ENCODE measurements at places on chromosomes 2 and 18.

DNA sequence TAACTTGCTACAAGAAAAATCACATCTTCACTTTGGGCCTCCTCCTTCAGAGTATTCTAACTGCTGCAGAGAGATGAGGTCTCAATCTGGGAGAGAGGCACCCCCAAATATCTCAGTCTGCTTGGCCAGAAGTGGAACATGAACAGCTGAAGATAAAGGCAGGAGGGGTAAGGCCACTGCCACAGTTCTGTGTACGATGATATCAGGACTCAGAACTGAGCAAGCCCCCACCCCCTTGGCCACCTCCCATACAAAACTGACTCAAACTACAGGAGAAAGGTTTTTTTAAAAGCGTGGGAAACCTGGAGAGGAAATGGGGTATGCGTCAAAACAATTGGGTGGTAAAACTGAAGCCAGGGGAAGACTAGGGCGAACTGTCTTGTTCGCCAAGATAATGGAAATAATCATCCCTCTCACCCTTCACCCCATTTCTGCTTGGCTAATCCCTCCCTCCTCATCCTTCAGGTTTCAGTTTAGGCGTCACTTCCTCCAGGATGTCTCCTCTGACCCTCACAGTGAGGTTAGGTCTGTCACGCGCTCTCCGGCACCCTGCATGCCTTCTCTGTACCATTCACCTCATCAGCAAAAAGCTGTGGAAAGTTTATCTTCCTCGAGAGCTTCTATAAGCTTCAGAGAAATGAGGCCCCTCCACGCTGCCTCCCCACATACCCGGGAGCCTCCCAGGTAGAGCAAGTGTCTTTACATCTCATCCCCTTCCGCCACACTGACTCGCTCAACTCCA is 64.4 kb downstream of the SFXN5 start:
- no peak overlapping the region for H3K4me3 ChIP-seq
- no peaks in the 10 kb centered on the region for H3K4me1 ChIP-seq
- H3K36me3 ChIP-seq, result no peaks in the 10 kb centered on the region

GRCh38 chr2:164934401-164935117 is 20.8 kb downstream of the SLC38A11 start:
- H3K4me3 ChIP-seq, result no peak overlapping the region
- no peak overlapping the region for H3K27ac ChIP-seq
- no peaks in the 10 kb centered on the region for H3K36me3 ChIP-seq

DNA sequence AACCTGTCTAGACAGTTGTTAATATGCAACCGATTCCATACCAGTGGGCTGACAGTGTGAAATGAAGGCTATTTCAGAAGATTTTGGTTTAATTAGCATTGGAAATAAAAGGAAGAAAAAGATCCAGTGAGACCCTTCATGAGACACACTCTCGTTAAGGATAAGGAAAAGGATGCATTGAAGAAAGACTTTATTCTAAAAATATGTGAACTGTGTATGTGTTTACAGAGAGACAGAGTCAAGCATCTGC is 2.1 kb downstream of the KLF7 start:
- H3K27ac ChIP-seq, result peak overlapping the region; percentile 100
- H3K27me3 ChIP-seq, result no peaks in the 10 kb centered on the region
- no peak for DNase-seq
- no peaks in the 10 kb centered on the region for H3K36me3 ChIP-seq
- peaks cover 15% of the 10 kb centered on the region for H3K4me1 ChIP-seq

DNA sequence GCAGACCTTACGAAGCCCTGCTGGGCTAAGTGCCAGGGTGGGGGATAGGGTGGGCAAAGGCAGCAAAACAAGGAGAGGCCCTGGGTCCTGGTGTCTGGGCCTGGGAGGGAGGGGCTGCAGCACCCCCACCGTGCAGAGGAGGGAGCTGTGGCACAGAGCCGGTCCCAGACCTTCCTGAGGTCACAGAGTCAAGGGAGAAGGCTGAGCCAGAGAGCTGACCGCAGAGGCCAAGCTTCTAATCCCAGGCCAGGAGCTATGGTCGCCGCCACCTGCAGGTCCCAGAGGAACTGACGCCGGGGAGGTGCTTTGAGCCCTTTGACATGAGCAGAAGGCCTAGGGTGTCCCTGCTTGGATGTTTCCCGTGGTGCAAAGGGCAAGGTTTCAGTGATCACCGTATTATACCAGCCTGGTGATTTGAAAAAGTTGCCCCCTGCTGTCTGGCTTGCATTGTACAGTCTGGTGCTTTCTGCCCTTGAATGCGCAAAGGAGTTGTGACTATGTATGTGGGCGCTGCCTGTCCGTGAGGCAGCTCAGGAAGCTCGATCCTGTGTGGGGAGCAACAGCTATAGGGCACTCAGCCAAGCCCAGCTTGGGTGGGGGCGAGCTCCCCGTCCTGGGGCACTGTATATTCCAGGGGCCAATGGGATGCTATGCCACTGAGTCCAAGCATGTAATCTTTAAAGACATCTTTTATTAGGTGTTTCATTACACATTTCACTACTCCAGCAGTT is 44.3 kb downstream of the EDAR start:
- H3K4me1 ChIP-seq, result no peaks in the 10 kb centered on the region
- no peak overlapping the region for H3K4me3 ChIP-seq
- no peaks in the 10 kb centered on the region for H3K27me3 ChIP-seq
- no peaks in the 10 kb centered on the region for H3K36me3 ChIP-seq
- DNase-seq, result no peak
- no peak overlapping the region for H3K27ac ChIP-seq

- no peaks in the 10 kb centered on the region for H3K27me3 ChIP-seq
- DNase-seq, result no peak
Measured at GRCh38 chr18:56315363-56315762, 323.0 kb downstream of the TXNL1 start.

DNA sequence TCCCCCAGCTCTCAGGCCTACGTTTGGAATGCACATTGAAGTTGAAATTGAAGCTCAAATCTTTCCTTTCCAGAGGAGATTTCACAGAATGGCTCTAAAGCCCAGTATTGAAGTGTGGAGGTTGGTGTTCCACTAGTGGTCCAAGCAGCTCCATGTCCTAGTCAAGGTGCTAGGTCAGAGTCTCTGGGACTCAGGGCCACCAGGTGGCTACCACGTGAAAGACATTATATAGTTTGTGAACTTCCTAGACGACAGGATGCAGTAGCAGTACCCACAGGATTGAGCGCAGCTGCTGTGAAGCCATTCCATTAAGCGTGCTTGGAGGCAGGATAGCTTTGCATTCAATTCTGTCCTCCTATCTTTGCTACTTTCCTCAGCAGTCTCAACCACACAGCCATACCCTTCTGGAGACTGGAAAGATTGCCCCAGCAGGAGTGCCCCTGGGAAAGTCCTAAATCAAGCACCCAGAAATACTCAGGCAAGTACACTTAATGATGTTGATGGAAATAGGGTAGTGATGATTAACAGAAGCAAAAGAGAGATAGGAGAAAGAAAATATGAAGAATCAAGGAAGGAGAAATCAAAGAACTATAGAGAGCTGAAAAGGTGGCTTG is 4.7 kb upstream of the TGFA start:
- H3K27me3 ChIP-seq, result no peaks in the 10 kb centered on the region
- DNase-seq, result no peak
- no peaks in the 10 kb centered on the region for H3K36me3 ChIP-seq
- no peak overlapping the region for H3K27ac ChIP-seq

- H3K4me1 ChIP-seq, result no peaks in the 10 kb centered on the region
- H3K27me3 ChIP-seq, result no peaks in the 10 kb centered on the region
- H3K36me3 ChIP-seq, result no peaks in the 10 kb centered on the region
Measured at GRCh38 chr2:68158134-68158447, 403 bp downstream of the PNO1 start.

DNA sequence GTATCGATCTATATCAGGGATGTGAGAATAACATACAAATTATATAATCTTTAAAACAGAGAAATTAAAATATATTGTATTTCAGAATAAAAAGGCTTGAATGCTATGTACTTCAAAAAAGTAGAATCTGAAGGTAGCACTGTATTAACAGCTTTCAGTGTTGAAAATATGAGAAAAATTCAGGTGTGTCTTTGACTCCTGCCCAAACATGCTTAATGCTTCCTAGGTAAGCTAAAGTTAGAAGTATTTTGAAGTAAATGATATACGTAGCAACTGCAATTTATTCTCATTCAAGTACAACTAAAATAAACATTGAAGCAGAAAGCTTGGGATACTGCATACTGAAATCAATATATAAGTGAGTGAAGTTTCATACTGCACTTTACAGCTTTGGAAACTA is 1082.0 kb upstream of the ACVR2A start:
- H3K27me3 ChIP-seq, result no peaks in the 10 kb centered on the region
- H3K27ac ChIP-seq, result peak overlapping the region; percentile 19
- H3K36me3 ChIP-seq, result no peaks in the 10 kb centered on the region
- H3K4me1 ChIP-seq, result no peaks in the 10 kb centered on the region
- DNase-seq, result no peak

GRCh38 chr2:85255456-85255812 is 72.4 kb downstream of the TGOLN2 start:
- no peaks in the 10 kb centered on the region for H3K36me3 ChIP-seq
- peak overlapping the region; percentile 97 for H3K27ac ChIP-seq
- H3K27me3 ChIP-seq, result no peaks in the 10 kb centered on the region
- H3K4me1 ChIP-seq, result peaks cover 46% of the 10 kb centered on the region

DNA sequence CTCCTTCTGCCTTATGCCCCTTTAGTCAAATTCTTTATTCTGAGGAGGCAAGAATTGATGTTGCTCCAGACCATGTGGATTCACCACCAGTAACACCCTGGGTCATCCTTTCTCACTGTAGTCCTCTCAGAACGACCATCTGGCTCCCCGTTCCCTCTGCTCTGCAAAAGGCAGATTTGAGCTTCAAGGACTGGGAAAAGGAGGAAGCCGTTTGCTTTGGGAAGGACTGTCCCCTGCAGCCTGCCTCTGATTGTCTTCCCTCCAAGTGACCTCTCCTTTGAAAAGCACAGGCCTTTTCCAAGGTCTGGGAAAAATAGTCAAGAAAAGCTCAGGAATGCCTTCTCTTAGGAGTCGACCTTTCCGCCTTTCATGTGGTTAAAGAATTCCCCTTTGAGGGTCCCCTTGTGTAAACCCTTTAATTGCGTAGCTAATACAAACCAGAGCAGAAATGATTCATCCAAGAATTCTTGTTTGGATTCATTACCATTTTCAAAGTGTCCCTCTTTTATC is 130.1 kb upstream of the COPS8 start:
- H3K4me3 ChIP-seq, result no peak overlapping the region
- H3K36me3 ChIP-seq, result no peaks in the 10 kb centered on the region
- H3K27ac ChIP-seq, result no peak overlapping the region

DNA sequence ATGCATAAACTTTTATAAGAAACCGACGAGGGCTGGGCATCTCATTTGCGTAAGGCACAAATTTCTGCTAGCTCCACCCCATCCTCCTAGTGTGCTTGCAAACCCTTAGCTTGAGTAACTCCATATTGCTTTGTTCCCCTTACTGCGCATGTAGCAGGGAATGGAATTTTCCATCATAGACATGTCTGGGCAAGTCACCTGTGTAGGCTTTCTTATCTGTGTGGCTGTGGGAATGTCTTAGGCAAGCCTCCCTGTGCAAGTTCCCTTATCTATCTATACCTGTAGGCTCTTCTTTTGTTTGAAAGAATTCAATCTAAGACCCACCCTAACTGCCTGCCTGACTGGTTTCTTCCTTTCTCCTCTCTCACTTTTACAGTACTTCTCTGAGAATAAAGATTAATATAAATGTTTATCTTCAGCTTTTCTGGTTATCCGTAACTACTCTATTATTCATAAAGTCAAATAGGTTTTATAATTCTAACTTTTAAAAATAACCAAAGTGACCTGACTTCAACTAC is 217.6 kb upstream of the FIGN start:
- H3K4me1 ChIP-seq, result no peaks in the 10 kb centered on the region
- no peak overlapping the region for H3K4me3 ChIP-seq
- H3K27me3 ChIP-seq, result no peaks in the 10 kb centered on the region
- no peaks in the 10 kb centered on the region for H3K36me3 ChIP-seq

DNA sequence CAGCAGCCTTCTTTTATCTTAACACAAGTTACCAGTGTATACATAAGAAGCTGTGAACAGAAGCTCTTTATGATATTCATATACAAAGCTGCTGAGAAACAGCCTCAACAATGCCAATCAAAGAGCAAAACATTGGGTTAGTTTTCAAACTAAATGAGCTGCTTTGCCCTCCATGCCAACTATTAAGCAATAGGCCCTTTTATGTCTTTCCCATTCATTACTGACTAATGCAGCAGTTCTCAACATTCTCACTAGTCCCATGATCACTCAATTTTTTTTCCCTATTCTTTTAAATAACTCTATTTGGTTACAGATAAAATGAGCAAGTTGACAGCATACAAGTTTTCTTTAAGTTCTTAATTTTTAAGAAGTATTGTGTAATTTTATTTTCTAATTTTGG is 57.9 kb upstream of the FRZB start:
- H3K27ac ChIP-seq, result no peak overlapping the region
- H3K4me1 ChIP-seq, result no peaks in the 10 kb centered on the region
- no peaks in the 10 kb centered on the region for H3K36me3 ChIP-seq
- no peaks in the 10 kb centered on the region for H3K27me3 ChIP-seq
- no peak overlapping the region for H3K4me3 ChIP-seq

DNA sequence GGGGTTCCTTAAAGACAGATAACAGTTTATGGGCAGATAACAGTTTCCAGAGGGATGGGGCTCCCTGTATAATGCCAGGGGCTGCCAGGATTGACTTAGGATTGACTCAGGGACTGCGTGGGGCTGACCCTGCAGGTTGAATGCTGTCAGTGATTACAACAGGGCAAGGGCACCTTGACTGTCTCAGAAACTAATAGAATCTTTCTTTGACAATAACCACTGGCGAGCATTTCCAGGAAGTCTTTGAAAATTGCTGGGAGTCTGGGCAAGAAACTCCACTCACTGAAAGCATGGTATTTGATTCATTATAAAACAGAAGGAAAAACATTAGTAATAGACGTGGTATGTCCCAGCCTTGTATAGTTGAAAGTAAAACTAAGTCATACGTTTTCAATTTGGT is 101.0 kb downstream of the GPD2 start:
- no peaks in the 10 kb centered on the region for H3K36me3 ChIP-seq
- H3K4me1 ChIP-seq, result peaks cover 6% of the 10 kb centered on the region
- H3K4me3 ChIP-seq, result no peak overlapping the region
- DNase-seq, result no peak
- H3K27me3 ChIP-seq, result no peaks in the 10 kb centered on the region

- peak overlapping the region; percentile 49 for H3K27ac ChIP-seq
- H3K27me3 ChIP-seq, result no peaks in the 10 kb centered on the region
- DNase-seq, result no peak
Measured at GRCh38 chr2:65062843-65063825, 6.9 kb downstream of the CEP68 start.

- H3K27ac ChIP-seq, result peak overlapping the region; percentile 56
- no peak overlapping the region for H3K4me3 ChIP-seq
- no peaks in the 10 kb centered on the region for H3K27me3 ChIP-seq
- no peaks in the 10 kb centered on the region for H3K4me1 ChIP-seq
- no peaks in the 10 kb centered on the region for H3K36me3 ChIP-seq
Measured at GRCh38 chr2:160257041-160257742, 57.1 kb upstream of the ITGB6 start.

DNA sequence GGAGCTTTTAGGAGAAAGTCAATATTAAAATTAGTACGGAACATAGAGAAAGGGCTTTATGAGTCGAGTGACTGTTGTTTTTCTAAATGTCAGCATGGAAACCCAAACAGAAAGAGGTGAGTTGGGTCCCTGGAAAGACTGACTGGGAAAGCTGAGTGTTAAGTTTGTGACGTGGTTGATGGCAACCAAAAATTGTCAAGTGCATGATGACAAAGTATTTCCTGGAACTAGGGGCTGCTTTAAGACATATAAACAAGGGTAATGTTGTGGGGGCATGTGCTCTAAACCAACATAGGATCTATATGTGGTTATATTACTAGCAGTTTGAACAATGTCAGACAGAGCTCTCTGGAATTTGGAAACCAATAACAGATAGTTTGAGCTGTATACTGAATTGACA is 50.9 kb upstream of the GPD2 start:
- DNase-seq, result no peak
- no peaks in the 10 kb centered on the region for H3K27me3 ChIP-seq
- no peak overlapping the region for H3K4me3 ChIP-seq
- H3K36me3 ChIP-seq, result no peaks in the 10 kb centered on the region
